ENCODE measurements at places on chromosomes 2 and 18. TPM values are rescaled to one million over a fixed set of nuclear protein-coding genes. Genes with fewer than 3 reads are reported as not detected.

Gene ACMSD
- polyA plus RNA-seq: 41.8 TPM

Gene RFTN2
- polyA plus RNA-seq: 18.8 TPM

Gene IL1RN
- 5.9 TPM for polyA plus RNA-seq

Gene C2orf80
- polyA plus RNA-seq: not detected

DNA sequence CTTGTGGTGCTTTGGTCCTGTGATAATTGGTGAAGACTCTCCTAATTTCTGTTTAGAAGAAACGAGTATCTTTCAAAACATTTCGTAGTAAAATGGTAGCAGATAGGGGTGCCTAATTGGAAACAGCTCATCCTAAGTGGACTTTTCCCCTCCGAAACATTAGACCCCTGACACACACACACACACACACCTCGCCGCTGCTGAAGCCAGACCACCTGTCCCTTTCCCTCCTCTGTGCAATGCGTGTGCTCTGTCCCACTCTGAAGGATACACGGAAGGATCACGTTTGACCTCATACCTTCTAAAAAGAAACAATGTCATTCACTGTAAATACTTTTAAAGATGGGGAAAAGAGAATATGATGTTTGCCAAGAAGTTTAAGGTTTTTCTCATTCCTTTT is 36.2 kb upstream of the TMEM87B start:
- no peak for DNase-seq

DNA sequence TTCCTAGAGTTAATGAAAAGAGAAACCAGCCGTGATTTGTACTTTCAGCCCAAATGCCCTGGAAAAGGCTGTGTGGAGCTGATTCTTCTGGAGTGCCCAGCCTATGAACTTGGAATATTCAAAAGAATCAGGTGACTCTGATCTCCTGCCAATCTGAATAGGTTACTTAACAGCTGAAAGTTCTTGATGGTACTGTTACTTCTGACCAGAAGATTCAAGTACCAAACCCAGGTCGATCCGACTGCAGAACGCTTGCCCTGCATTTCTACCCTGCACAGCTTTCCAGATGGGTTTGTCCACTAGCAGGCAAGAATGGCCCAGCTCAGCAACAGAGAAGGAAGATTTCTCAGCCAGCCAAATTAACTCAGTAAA is 430.4 kb downstream of the PID1 start:
- DNase-seq: no peak

DNA sequence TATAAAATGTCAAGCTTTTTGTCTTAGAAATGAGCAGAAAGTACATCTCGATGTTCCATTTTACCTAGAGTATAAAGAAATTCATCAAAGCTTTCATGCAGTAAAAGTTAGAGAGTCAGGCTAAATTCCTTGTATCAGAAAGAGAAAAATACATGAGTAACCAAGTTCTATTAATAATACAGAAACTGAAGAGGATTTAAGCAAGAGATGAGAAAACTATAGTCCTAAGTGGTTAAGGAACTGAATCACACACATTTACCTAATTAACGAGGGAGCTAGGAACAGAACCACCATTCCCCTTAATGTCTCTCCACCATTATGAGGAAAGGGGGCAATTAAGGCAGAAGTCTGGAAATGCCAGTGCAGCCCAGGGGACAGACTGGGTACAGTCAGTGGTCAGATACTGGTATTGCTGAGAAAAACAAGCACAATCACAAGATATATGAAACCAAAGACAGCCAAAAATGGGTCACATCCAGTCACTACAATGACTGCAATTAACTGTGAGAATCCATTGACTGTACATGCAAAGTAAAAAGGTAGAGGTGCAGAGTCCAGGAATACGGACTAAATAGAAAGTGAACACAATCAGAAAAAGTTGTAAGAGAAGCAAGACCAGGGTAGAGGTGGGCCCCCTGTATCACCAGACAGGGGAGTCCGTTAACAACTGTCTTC is 23.9 kb downstream of the MAP4K3 start:
- DNase-seq: no peak

DNA sequence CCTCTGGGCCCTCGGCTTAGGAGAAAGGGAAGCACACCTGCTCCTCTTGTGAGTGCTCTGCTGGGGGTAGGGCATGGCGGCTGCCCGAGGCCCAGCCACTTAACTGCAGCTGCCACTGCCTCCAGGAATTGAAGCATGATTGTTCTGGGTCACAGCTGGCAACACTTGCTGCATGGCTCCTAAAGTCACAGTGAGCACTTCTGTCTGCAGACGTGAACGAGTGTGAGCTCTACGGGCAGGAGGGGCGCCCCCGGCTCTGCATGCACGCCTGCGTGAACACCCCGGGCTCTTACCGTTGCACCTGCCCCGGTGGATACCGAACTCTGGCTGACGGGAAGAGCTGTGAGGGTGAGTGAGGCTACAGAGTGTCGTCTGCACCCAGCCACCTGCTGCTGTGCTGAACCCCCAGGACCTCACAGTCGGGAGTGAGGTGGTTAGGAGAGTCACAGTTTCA is 44.4 kb downstream of the FBLN7 start:
- no peak for DNase-seq

- no peak for DNase-seq
Observed at GRCh38 chr2:19361325-19361990, 3.0 kb upstream of the OSR1 start.

GRCh38 chr18:78293540-78293939 is 686.1 kb upstream of the SALL3 start:
- no peak for DNase-seq

- no peak for DNase-seq
Observed at GRCh38 chr2:103529798-103530502, 768.1 kb downstream of the TMEM182 start.
